ENCODE measurements at places on chromosomes 12 and 14.

DNA sequence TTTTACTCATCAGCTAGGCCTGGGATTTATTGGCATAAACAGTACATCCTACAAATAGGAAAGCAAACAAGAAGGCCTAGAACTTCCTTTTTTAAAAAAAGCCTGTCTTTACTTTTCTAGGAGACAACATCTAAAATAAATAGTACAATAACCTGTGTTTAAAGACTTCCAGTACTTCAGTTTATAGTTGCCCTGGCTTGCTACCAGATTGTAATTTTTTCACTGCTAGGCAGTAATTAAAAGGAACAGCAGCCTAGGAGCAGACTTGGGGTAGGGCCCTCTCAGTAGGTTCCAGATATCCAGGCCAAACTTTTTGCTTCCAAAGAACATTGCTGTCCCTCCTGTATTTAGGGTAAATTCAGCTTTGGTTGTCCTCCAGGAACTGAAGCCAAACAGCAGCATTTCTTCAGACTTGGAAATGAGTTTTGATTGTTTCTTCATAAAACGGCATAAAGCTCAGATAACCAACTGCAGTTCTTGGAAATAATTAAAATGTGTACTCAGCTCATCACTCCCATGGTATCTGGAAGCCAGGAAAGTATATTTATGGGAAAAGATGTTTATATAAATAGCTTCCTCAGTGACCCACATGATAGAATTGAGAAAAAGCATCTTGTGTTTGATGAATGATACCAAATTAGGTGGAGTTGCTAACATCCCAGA, 61.7 kb downstream of the PPP1R36 start:
- DNase-seq, result no peak

GRCh38 chr12:47033789-47034555, 45.4 kb upstream of the PCED1B start:
- DNase-seq, result no peak

DNA sequence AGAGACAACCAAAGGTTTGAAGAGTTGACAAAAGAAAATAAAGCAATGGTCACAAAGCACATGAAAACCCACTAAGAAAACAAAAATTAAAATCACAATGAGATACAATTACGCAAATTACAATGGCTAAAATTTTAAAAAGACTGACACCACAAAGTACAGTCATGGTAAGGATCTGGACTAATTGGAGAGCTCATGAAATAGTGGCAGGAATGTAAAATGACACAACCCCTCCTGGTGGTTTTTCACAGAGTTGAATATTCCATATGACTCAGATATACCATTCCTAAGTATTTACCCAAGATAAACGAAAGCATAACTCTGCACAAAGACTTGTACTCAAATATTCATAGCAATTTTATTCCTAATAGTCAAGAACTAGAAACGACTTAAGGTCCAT, 65.9 kb downstream of the NOVA1 start:
- DNase-seq, result peak; percentile 41

DNA sequence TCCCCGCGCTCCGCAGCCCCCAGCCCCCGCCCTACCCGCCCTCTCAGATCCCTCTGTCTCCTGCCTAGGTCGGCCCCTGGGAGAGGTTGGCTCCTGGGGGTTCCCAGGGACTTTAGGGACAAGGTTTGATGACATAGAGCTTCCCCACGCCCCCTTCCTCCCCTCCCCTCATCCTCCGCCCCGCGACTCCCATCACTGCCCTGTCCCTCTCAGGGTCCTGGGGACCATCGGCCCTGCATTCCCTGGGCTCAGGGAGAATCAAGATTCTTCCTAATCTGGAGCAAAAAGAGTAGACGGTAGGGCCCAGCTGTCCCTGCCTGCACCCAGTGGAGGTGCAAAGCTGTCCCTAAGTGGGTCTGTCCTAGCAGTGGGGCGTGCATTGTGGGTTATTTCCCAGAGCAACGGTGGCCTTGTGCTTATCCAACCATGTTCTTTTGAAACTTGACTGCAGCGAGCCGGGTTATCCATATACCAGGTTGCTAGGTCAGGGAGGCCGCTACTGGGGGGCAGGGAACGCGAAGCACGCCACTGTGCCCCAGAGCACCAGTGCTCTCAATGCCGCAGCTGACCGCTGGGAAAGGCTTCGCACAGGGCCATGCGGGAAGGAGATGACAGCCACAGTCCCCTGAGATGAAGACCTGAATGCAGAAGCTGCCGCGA, 124.4 kb upstream of the PRMT8 start:
- DNase-seq, result no peak

GRCh38 chr14:46147452-46147851, 504.1 kb downstream of the RPL10L start:
- DNase-seq, result no peak

DNA sequence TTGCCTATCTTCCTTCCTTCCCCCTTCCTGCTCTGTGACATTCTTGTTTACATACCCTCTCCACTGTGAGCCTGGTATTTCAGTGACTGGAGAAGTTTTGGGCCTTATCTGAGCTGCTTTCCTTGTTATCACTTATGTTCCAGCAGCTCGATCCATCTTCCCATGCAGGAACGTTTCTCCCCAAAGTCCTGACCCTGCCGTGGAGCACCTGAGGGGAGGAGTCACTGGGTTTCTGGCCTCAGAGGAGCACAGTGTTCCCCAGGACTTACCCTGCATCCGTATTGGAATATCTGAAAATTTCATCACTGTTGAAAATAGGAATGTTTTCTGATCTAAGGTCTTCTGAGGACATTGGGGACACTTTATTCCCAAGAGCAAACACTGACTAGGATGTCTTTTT, 141.8 kb downstream of the CACNA1C start:
- DNase-seq, result no peak

GRCh38 chr12:11822081-11822834, 172.8 kb downstream of the ETV6 start:
- DNase-seq, result no peak

GRCh38 chr14:101230161-101230850, 326.8 kb upstream of the RTL1 start:
- DNase-seq, result peak; percentile 10

DNA sequence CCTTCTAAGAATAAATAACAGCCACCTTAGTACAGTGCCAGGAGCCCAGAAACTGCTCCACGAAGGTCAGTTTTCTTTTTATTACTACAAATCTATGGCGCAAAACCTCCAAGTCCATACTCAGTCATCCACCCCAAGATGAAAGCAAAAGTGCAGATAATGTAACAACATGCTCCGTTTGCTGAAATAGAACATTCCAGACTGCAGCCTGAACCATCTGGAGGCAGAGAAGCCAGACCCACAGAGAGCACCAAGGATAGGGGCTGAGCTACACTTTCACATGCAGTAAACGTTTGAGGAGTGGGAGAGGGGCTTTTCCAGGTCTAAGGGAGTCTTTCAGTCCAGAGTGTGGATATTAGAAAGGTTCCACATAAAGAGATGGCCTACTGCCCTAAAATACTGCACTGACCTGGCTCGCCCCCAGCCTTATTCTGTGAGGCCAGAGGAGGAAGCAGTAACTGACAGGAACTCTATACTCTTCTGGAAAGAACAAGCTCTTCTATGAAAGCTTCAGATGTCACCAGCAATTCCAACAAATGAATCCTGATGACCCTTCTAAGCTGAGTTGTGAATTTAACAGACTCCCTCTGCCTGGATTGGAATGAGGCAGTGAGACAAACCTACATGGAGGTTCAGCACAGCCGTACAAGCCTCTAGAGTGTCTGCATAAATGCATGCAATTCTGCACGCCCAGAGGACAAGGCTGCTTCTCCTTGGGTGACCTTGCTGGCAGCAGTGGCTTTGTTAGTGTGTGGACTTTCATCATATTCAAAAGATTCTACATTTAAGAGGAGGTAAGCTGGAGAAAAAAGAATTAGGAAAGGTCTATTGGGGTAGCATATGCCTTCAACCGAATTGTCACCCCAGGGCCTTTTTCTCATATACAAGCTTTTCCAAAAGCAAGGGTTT, 153.9 kb upstream of the EGLN3 start:
- no peak for DNase-seq

GRCh38 chr14:65359503-65359902, 53.0 kb upstream of the FUT8 start:
- DNase-seq, result no peak

- DNase-seq, result no peak
Observed at GRCh38 chr12:116598311-116599284, 39.4 kb downstream of the MAP1LC3B2 start.

- no peak for DNase-seq
Observed at GRCh38 chr14:73753124-73753886, 39.1 kb upstream of the PNMA1 start.

DNA sequence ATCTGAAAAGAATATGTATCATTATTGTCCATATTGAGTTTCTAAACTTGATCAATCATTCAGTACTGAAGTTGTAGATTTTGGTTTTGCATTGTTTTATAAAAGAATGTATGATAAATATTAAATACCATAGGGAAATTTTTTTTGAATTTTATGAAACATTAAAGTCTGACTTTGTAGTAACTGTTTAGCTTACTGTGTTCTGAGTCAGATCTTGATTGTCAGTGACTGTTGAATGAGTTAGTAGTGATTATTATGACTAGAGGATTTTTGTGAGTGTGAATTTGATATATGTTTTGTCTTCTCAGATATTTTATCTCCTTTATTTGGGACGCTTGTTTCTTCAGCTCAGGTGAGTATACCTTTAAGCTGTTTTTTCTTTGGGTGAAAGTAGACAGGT, 10.1 kb downstream of the TDP1 start:
- DNase-seq, result no peak

DNA sequence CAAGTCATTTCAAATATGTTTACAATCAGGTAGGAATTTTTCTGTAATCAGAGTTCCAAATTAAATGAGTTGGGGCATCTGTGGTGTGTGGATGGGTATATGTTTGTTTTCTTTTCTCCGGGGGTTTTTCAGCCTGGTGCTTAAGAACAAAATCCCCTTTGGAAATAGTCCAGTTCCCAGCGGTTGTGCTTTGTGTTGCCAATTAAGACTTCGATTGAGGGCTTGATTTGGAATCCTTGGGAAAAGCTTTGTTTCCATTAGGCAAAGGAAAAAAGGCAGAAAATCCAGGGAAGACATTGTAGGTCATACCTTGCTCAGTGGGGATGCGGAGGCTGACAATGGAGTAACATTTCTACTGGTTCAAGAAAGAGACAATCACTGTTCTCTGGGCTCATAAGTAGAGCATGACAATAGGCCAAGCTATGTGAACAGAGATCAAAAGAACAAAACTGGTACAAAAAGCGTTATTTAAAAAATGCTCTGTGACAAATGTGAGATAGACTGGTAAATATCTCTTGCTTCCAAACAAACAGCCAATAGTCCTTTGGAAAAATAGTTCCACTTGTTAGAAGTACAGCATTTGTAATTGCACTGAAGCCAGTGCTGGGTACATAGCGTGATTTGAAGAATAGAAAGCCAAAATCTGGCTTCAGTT, 79.7 kb downstream of the EML1 start:
- no peak for DNase-seq

DNA sequence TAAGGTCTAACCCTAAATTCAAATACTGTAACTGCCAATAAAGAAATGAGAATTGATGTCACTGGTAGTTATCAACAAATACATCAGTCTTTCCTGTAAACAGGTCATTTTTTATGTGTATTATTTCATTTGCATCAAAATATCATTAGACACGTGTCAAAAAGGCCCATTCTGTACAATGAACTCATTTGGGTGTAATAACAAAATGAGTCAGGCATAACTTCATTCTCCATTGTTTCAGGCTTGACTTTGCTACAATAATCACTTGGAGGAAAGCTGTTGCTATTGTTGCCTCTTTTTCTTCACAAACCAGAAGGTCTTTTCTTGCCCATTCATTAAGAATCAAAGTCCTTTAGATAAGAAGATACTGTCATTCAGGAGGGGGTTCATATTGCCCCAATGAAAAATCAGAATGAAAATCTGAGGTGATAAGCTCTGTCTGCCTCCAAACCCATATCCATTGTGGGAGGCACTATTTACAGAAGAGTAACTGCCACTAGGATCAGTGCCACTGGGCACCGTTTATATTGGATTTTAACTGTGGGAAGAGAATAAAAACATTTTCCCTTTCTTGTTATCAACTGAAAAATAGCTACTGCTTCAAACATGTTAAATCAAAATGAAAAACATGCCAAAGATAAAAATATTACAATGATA, 10.1 kb downstream of the ENTPD5 start:
- DNase-seq, result no peak

- no peak for DNase-seq
Observed at GRCh38 chr14:83709116-83709515, 1820.8 kb upstream of the FLRT2 start.

GRCh38 chr14:80324649-80325048, 113.3 kb upstream of the DIO2 start:
- DNase-seq, result no peak

DNA sequence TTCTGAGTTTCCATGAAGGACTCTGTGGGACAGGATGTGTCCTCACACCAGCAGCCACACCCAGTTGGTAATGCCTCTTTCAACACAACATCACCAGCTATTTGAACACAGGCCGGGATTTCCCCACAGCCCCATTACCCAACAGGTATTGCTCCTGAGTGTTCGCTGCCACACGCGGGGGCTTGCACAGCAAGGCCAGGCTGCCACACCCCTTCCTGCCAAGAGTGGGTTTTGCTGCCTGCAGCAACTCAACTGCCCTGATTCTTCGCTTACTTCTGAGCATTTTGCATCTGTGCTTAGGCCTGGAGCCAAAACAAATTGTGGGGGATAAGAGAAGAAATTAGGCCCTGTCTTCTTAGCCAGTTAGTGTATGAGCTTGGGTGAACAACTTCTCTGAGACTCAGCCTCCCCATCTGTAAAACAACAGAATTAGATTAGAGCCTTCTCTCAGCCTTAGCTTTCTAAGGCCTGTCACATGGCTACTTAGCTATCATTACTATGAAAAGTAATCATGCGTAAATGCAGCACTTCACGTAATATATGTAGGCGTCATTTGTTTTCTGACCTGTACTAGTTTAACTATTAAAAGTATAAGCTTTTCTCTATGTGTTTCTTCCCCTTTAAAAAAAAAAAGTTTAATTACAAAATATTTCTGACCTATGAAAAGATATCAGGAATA, 20.0 kb downstream of the CKAP4 start:
- no peak for DNase-seq

- DNase-seq, result no peak
Observed at GRCh38 chr12:64225626-64226025, 3.5 kb upstream of the KICS2 start.
